ENCODE measurements at places on chromosomes 12 and 14.

DNA sequence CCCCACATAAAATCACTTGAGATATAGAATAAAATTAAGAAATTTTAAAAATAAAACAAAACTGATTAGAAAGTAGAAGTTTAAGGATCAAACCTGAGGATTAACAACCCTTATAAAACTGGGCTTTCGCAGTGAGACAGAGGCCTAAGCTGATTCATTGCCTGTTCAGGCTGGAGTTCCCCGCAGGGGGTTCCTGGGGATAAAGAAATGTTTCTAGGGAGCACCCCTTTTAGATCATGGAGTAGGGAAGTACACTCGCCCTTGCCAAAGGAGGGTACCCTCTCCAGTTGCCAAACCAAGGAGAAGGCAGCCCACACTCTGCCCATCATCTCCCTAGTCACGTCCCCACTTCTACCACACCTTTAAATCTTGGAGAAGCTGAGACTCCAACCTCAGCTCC lies 6.8 kb downstream of the GLIPR1 start:
- no peak for DNase-seq

GRCh38 chr12:109947521-109947920 lies 47.4 kb downstream of the TCHP start:
- no peak for DNase-seq

- no peak for DNase-seq
Observed at GRCh38 chr14:94355191-94355794, 32.2 kb upstream of the SERPINA6 start.

DNA sequence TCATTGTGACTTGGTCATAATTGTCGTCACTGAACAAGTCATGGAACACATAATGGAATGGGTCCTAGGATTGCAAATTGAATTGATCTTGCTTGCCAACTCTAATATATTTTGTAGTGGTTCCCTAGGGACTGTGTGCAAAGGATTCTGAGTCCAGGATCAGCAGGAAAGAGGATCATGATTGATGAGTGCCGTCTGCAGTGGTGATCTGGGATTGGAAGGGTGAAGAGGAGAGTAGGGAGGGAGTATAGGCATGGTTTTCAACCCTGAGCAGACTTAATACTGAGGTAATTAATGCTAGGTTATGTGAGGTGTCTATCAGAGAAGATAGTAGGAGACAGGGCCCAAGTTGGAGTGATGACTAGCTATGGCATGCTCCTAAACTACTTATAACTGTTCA lies 168.9 kb downstream of the ESR2 start:
- DNase-seq, result no peak

DNA sequence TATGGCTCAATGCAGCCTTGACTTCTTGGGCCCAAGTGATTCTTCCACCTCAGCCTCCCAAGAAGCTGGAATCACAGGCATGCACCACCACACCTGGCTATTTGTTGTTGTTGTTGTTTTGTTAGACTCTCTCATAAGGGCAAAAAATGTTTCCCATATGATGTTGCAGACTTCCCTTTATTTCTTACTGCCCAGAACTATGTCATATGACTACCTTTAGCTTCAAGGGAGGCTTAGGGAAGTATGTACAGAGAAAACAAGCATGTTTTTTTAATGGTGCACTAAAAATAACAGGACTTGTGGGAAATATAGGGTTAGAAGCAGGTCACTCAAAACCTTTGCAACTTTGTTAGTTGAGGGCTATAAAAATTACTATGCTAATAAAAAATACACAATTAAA lies 4.3 kb upstream of the GPR19 start:
- no peak for DNase-seq

GRCh38 chr12:76470028-76470939 lies 89.3 kb downstream of the OSBPL8 start:
- DNase-seq, result no peak

GRCh38 chr12:3284405-3284804 lies 206.6 kb upstream of the PRMT8 start:
- no peak for DNase-seq

DNA sequence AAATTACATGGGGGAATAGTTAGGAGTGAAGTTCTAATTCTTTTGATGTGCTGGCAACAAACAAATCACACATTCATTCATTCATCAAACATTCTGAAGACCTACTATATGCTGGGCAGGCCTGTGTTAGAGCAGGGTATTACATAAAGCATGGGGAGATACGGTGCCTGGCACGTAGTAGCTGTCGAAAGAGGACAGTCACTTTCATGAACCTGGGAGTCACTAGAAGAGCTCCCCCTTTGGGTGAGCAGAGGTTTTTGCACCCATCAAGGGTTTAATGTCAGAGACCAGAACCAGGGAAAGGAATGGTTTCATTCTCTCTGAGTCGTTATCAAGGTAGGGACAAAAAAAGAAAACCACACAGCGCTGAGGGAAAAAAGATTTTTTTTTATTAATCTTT lies 10.0 kb downstream of the LHX5 start:
- DNase-seq, result no peak

DNA sequence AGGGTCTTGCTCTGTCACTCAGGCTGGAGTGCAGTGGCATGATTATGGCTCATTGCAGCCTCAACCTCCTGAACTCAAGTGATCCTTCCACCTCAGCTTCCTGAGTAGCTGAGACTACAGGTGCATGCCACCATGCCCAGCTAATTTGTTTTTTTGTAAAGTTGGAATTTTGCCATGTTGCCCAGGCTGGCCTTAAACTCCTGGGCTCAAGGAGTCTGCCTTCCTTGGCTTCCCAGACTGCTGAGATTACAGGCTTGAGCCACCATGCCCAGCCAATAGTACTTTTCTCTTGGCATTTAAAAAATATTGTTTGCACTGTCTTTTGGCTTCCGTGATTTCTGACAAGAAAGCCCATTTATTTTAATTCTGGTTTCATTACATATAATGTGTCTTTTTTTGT lies 61.3 kb downstream of the DIP2B start:
- no peak for DNase-seq

DNA sequence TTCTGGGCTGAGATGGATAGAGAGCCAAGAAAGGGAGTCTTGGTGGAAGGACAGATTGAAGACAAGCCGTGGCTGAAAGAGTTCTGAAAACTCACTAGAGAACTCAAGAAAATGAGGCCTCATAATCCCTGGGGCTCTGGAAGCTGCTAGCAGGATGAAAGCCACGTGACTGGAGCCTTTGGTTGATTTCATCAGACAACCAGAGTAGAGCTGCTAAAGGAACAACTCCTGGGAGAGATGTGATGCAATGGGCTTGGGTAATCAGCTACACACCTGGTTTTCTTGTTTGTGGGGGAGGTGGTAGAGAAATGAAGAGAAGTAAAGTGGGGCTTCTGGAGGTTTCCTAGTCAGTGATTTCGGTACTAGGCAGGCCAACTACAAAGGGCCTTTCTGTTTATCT lies 13.4 kb downstream of the CSRNP2 start:
- no peak for DNase-seq

DNA sequence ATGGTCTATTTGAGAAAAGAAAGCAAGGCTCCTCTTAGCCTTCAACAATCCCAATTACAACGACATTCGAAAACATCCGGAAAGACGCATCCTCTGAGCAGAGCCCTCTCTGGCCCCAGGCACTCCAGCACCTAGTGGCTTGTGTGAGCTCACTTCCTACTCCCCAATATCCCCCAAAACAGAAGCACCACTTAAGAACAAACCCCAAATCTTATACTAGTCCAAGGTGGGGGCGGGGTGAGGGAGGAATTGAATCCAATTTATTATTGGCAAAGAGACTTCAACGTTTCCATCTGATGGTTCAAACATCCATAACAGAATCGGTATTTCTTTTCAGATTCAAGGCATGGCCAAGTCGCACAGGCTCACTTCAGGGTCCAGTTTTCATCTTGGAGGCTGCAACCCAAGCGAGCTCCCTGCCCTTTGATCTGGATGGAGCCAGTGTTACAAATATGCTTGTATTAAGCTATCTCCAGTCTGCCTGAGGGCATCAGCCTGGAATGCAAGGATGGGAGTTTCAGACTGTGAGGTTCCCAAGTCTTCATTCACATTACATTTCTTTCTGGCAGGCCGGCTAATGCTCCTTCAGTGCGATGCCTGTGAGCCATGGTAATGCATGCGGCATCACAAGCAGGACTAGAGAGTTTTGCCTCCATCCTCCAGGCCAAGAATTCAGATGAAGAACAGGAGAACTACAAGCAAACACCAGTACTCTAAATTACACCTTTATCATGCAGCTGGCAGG lies 132.5 kb upstream of the FOXN3 start:
- no peak for DNase-seq

GRCh38 chr14:21867541-21867940 lies 193.9 kb upstream of the OR4E1 start:
- no peak for DNase-seq

DNA sequence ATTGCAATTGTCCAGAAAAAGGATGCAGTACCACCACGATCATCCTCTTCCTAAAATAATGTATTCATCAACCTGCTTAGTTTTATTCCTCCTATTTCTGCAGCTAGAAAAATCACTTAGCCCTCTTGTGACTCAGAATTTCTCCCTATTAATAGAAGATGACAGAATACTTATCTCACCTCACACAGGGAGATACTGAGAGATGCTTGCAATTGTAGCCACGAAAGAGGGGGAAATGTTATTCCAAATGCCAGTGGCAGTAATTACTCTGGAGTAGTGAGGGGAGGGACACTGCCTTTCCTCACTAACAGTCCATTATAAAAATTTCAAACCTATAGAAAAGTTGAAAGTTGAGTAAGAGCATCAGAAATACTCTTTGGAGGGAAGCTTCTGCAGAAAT lies 11.8 kb upstream of the DUSP6 start:
- no peak for DNase-seq

- no peak for DNase-seq
Observed at GRCh38 chr12:130571089-130571488, 145.0 kb downstream of the RIMBP2 start.

DNA sequence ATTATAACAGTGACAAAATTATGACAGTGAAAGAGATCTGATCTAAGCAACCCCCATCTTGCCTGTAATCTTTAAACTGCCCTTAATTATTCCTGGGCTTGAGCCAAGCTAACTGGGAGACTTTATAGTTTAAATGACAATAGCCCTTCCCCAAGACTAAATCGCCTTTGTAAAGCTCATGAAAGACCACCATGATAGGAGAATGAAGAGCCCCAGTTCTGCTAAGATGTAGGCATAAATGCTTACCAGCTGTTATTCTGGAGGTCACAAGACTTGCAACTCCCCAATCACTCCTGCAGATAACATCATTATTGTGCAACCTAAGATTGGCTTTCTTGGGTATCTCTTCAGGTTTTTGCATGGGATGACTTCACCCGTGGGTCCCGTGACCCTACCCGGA lies 599.7 kb downstream of the KCNH5 start:
- DNase-seq, result no peak

GRCh38 chr14:77314043-77314442 lies 6.6 kb downstream of the POMT2 start:
- DNase-seq, result no peak

DNA sequence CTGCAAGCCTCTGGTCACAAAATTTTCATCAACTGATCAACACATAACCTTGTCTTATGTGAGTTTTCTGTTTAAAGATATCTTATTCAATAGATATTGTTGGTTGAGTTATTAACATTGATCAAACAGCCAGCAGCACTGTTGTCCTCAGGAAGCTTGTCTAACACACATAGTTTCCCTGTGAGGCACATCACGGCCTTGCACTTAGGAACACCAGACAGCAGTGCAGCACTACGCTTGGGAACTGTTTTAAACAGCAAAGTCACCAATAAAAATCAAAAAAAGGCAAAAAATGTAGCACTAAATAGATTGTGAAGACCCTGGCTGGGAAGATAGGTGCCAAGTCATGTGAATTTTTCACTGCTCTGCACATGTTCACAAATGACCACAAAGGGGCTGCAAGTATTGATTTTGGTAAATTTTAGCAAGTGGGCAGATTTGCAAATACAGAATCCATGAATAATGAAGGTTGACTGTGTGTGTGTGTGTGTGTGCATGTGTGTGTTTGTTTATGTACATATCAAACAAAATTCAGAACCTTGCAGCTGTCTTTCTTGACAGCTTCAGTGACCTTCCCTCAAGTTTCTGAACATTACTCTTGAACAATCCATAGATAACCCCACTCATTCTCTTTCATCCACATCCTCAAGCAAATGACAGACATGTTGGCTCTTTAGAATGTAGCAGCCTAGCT lies 28.9 kb downstream of the VDR start:
- no peak for DNase-seq

GRCh38 chr12:96812153-96812552 lies 94.9 kb upstream of the NEDD1 start:
- no peak for DNase-seq

GRCh38 chr14:69043596-69044260 lies 64.6 kb upstream of the ACTN1 start:
- no peak for DNase-seq

- DNase-seq, result no peak
Observed at GRCh38 chr12:129550353-129550752, 353.5 kb downstream of the TMEM132D start.

DNA sequence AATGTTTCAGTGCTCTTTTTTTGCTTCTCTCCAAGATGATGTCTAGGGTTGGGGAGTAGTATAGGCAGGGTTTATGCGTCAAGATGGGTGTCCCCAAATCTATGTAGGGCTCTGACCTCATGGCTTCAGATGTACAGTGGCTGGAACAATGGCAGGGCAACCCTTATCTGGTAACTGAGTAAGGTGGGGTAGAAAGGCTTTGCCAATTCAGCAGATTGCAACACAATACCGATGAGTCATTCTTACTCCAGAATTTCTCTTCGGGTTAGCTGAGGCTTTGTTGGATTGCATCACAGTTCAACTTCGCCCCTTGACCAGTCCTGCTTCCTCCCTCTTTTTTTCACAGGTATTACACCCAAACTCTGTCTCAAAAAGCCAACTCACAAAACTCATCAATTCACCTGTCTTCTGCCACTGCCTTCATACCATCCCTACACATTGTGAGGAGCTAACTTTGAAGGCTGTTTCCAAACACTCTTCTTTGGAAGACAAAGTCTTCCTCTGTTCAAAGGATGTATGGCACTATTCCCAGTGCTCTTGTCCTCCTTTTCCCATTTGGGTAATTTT lies 190.2 kb upstream of the CNOT2 start:
- DNase-seq, result no peak

DNA sequence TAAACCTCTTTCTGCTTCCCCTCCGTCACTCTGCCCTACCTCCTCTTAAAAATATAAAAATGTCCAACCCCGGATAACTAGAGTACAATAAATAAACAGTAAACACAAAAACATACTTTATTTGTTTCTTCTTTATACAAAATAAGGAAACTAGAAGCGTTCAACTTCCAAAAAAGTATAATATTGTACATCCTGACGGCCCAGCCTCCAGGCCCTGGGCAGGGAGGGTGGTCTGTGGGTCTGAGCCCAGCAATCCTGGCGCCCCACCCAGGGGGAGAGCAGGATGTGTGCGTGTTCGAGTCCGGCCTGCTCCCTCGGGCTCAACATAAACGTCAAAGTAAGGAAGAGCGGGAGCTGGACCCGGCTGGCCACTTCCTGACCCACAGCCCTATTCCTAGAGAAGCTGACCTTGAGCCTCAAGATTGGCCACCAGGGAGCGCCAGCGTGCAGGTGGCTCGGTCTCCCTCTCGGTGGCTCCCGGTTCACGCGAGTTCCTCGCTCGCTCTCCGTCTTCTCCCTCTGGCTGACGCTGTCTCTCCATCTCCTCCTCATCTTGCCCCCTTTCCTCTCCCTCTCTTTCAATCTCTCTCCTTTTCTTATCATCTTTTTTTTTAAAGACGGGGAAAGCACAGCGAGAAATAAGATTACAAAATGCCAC lies 9.4 kb downstream of the LHX5 start:
- peak; percentile 68 for DNase-seq

- no peak for DNase-seq
Observed at GRCh38 chr14:50839048-50839447, 8.1 kb upstream of the NIN start.

- DNase-seq, result no peak
Observed at GRCh38 chr14:49888293-49888692, 4.6 kb upstream of the ARF6 start.

Data from activated CD8-positive, alpha-beta memory T cell treated with anti-CD3 and anti-CD28 coated beads, Interleukin-2, amount 50 U/mL, for 4 hours (primary cell).